Fibroblast of villous mesenchyme (primary cell): ENCODE measurements at places on chromosomes 1 and 21.
A peak's percentile ranks its signal among the peaks of the same experiment; 100 is the strongest.

DNA sequence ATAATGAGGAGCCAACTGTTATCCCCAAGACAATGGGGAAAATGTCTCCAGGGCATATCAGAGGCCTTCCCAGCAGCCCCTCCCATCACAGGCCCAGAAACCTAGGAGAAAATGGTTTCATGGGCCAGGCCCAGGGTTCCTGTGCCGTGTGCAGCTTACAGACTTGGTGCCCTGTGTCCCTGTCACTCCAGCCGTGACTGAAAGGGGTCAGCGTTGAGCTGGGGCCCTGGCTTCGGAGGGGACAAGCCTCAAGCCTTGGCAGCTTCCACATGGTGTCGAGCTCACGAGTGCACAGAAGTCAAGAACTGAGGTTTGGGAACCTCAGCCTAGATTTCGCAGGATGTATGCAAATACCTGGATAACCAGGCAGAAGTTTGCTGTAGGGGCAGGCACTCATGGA is 18.1 kb downstream of the SIPA1L2 start:
- DNase-seq, result no peak

- peak; percentile 37 for DNase-seq
Measured at GRCh38 chr21:41360072-41360821, 1.6 kb upstream of the MX2 start.

- DNase-seq, result no peak
Measured at GRCh38 chr1:198519639-198520501, 20.6 kb downstream of the ATP6V1G3 start.

DNA sequence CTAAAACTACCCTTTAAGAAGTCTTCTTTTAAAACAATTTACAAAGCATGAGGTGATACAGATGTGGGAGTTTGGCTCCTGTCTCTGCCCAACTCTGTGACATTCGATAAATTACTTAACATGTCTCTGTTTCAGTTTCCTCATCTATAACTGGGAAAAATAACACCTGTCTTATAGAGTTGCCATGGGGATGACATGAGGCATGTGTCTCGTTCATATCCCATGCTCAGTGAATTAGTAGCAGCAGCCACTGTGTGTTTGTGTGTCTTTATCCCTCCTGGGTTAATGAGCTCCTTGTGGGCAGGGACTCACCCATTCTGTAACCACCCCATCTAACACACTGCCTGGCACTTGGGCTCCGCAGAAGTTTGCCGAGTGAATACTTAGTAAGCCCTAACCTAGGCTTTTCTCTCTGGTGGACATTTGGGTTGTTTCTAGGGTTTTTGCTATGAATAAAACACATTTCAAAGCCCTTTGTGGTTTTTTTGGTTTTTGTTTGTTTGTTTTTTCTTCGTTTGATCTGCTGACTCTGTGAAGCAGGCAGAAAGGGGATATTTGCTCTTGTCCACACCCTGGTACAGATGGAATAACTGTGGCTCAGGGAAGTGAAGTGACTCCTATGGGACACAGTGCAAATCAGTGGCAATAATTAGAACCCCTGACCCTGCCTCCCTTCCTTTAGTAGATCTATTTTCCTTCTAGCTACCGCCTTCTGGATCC is 797 bp upstream of the KCNJ9 start:
- no peak for DNase-seq

DNA sequence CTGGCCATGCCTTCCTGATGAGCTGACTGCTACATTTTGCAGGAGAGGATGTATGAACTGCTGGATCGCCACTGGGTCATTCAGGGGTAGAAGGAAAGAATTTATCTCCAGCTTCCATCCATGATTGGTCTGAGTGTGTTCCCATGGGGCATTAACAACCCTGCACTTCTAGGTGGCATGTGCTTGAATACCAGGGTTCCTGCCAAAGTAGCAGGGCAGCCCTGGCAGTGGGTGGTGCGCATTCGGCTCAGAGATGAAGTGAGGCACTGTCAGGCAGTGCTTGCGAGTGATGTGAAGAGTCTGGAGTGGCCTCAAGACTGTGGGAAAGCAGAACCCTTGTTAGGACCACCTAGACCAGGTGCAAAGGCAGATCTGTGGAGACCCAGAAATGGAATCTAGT is 294.9 kb downstream of the ASTN1 start:
- DNase-seq, result no peak

GRCh38 chr1:176719447-176719846 is 256.5 kb downstream of the PAPPA2 start:
- DNase-seq, result no peak

GRCh38 chr1:204769997-204770396 is 84.5 kb upstream of the LRRN2 start:
- no peak for DNase-seq

- DNase-seq, result peak; percentile 82
Measured at GRCh38 chr1:28882009-28882628, 32.2 kb upstream of the EPB41 start.

DNA sequence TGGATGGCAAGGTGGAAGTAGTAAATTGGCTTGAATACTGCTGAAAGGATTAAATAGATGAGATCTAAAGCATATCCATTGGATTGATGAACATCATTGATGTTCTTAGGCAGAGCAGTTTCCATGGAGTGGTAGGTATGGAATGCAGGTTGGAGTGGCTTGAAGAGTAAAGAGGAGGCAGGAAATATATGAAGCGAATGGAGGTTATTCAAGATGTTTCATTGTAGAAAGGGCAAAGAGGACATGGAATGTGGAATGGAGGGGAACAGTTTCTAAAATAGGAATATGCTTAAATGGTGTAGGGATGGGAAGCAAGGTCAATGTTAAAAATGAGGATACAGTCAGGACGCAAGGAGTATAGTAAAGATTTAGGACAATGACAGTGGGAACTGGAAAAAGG is 6.1 kb downstream of the OSBPL9 start:
- no peak for DNase-seq

DNA sequence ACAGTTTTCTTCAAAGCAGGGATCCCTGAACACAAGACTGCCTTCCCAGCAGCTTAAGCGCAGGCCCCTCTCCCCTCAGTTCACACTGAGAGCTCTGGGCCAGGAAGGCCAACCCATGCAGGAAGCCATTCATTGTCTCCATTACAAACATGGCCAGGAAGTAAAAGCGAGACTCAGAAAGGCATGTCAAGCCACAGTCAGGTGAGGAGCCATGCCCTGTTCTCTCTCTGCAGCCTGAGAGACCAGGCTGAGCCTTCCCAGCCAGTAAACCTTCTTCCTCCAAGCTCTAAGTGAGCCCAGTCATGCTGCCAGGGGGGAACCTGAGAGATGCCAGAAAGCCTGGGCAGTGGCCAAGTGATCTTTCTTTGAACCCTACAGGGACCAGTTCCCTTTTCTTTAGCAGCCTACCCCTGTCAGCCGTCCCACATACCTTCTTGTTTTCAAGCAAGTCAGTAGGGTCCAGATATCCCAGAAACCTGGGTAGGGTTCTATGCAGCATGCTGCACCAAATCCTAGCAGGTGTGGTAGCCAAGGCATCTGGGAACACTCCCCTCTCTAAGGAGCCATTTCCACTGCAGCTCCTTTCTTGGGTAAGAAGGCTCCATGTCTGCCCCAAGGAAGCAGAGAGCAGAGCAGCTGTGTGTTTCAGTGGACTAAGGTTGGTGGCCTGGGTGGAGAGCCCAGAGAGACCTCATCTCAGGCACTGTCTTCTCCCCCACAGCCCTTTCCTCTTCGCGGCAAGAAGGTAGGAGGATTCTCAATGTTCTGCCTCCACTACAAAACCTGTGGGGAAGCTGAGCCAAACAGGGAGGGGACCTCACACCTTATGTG is 977 bp downstream of the TRAF3IP3 start:
- no peak for DNase-seq

DNA sequence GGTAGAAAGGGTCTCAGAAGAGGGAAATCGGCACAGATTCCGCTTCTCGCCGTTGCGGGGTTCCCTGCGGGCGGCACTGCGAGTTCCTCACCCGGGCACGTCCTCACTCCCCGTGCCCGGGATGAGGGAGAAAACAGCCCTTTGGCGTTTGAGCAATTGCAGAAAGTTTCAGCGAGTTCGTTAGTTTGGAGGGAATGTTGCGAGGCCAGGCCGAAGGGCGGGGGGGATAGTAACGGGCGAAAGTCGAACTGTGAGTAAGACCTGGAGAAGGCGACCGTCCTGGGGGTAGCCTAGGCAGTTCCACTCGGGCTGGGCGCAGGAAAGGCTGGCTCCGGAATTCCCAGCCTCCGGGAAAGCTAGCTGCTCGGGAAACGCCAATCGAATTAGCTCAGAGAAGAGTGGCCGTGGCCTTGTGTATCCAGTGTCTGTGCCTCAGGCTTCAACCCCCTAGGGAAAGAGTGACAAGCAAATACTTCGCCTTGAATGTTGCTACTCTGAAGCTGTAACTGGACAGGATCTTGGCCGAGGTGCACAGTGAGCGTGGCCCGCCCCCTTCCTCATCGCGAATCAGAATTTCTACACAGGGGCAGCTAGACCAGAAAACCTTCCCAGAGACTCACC is 787 bp downstream of the PTGFR start:
- peak; percentile 35 for DNase-seq

DNA sequence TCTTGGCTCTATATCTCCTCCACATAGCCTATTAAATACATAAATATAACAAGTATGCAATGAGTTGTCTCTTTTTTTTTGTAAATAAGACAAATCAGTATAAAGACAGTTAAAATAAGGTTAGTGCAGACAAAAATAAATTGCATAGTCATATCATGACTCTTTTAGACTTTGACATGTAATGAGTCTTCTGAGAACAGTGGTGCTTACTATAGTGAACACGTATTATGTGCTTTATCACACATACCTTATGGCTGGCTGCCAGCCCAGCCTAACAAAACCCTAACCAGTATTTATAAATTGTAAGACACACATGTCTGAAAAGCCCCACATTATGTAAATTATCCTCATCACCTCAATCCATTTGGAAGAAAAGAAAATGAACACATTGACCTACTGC is 29.1 kb upstream of the F13B start:
- DNase-seq, result no peak

- DNase-seq, result peak; percentile 97
Measured at GRCh38 chr1:17190010-17190995, 14.6 kb upstream of the PADI1 start.

DNA sequence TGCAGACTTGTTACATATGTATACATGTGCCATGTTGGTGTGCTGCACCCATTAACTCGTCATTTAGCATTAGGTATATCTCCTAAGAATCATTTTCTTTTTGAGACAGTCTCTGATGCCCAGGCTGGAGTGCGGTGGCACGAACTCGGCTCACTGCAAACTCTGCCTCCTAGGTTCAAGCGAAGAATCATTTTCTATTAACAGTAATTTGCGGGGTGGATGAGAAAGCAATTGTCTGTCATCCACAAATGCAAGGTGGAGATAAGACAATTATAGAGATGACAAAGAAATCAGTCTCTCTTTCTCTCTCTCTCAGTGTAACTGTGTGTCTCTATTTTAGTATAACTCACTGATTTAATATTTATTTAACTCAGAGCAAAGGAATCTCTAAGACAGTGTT is 131.0 kb upstream of the KIAA1614 start:
- DNase-seq, result no peak

- DNase-seq, result peak; percentile 62
Measured at GRCh38 chr1:183989078-183989577, 48.4 kb downstream of the COLGALT2 start.

DNA sequence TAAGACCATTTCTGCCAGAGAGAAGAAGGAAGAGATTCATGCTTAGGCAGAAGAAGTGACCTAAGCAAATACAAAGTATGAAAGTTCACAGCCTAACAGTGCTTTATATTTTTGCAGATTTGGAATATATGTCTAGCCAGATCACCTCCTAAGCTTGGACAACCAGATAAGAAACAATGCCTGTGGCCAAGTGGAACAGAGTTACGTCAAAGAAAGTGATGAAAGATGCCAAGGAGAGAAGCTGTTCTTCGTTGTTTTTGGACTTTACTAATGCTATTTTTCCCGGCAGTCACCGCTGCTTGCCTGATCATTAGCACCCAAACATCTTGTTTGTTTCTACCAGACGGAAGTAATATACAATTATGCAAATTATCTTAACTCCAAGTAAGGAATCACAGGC is 489.2 kb upstream of the C1orf87 start:
- DNase-seq, result no peak

GRCh38 chr1:202860744-202861419 is 28.1 kb downstream of the RABIF start:
- peak; percentile 25 for DNase-seq

- peak; percentile 45 for DNase-seq
Measured at GRCh38 chr1:201827321-201828216, 1.4 kb upstream of the IPO9 start.

DNA sequence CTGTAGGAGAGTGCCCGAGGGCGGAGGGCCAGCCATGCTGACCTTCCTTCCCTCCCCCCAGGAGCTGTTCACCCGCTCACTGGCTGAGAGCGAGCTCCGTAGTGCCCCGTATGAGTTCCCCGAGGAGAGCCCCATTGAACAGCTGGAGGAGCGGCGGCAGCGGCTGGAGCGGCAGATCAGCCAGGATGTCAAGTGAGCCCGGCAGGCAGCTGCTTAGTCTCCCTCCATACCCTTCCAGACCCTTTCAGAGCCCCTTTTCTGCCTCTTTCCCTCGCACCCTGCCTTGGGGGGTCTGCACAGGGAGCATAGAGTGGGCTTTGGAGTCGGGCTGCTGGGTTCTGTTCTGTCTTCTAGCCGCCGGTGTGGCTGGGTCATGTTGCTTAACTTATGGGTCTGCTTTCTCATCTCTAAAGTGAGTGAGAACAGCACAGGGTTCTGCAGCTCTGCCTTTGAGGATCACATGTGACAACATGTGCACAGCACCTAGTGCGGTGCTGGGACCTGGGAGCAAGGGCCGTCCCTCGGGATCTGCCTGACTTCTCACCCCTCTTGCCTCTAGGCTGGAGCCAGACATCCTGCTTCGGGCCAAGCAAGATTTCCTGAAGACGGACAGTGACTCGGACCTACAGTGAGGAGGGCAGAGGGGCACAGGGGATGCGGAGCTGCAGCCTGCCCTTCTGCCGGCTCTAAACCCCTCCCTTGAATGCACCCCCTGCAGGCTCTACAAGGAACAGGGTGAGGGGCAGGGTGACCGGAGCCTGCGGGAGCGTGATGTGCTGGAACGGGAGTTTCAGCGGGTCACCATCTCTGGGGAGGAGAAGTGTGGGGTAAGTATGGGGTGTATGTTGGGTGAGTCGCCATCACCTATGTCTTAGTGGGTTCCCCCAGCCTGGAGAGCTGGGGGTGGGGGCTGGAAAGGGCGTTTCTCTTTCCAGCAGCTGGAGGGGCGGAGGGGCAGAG is 6.2 kb downstream of the AMPD2 start:
- DNase-seq, result peak; percentile 15
